ENCODE measurements at places on chromosomes 5 and 9. TPM values are rescaled to one million over a fixed set of nuclear protein-coding genes. Genes with fewer than 3 reads are reported as not detected.
A peak's percentile ranks its signal among the peaks of the same experiment; 100 is the strongest.

F2R gene
- 285 TPM for total RNA-seq

GRCh38 chr5:39249564-39250274, 30.4 kb upstream of the FYB1 start:
- no peaks in the 10 kb centered on the region for H3K36me3 ChIP-seq
- no peaks in the 10 kb centered on the region for H3K4me1 ChIP-seq
- H3K27ac ChIP-seq: no peak overlapping the region
- DNase-seq: no peak
- H3K4me3 ChIP-seq: no peak overlapping the region
- peaks cover 2% of the 10 kb centered on the region for H3K27me3 ChIP-seq

CER1 gene
- total RNA-seq: 2.8 TPM

PCDHGB7 gene
- 22.4 TPM for total RNA-seq

DNA sequence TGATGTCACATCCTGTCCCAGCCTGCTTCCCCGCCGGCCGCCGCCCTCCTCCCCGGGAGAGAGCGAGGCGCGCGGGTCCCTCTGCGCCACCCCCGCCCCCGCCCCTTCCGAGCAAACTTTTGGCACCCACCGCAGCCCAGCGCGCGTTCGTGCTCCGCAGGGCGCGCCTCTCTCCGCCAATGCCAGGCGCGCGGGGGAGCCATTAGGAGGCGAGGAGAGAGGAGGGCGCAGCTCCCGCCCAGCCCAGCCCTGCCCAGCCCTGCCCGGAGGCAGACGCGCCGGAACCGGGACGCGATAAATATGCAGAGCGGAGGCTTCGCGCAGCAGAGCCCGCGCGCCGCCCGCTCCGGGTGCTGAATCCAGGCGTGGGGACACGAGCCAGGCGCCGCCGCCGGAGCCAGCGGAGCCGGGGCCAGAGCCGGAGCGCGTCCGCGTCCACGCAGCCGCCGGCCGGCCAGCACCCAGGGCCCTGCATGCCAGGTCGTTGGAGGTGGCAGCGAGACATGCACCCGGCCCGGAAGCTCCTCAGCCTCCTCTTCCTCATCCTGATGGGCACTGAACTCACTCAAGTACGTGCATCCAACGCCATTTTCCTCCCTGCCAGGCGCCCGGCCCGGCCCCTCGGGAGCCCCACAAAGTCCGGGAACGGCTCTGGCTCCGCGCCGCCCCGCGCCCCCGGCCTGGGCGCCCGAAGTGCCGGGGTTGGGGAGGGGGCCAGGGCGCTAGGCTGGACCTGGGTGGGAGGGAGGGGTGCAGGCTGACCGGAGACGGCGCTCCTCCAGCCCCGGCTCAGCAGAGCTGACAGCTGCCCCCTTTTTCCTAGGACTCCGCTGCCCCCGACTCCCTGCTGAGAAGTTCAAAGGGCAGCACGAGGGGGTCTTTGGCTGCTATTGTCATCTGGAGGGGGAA, 12.0 kb upstream of the OLFM1 start:
- H3K36me3 ChIP-seq: no peaks in the 10 kb centered on the region
- H3K27ac ChIP-seq: no peak overlapping the region
- H3K4me3 ChIP-seq: no peak overlapping the region

DNA sequence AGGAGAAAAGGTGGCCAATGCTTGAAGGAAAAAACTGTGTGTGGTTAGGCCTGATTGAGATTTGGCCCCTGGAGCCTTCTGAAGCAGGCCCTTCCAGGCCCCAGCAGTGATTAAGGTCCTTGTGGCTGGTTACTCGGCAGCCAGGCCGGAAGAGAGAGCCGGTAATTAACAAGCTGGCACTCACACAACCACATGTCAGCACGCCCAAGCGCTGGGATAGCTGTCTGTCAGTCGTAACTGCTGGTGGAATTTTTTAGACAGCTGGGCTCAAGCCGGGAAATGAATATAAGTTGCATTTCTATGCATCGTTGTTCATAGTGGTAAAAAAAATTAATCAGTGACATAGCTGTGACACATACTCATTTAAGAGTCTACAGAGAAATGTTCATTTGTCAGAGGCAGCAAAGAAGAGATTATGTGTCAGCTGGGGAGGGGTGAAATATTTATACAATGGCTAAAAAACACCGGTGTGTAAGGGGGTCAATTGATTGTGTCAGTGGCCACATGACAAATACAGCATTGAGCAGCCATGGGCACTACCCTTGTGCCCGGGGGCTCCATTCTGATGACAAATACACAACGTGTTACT, 13.7 kb upstream of the ARAP3 start:
- no peak overlapping the region for H3K27ac ChIP-seq
- H3K36me3 ChIP-seq: no peaks in the 10 kb centered on the region
- DNase-seq: peak; percentile 23
- peaks cover 34% of the 10 kb centered on the region for H3K27me3 ChIP-seq

RMRP gene
- total RNA-seq: 14,410 TPM

DNA sequence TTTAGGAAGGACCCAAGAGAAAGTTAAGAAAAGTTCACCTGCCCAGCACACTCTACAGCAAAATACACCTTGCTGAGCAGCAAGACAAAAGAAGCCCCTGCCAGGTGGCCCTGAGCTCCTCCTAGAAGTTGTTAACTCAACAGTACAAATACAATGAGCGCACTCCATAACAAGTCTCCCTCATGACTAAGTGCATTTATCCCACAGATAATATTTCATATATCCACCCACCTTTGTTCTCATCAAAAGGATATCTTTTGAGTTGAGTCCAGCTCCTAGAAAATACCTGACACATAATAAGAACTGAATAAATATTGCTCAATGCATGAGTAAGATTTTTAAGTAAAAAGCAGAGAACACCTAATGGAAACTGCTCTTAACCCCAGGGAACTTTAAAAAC, 73.3 kb downstream of the ABCA1 start:
- peaks cover 16% of the 10 kb centered on the region for H3K4me1 ChIP-seq
- H3K4me3 ChIP-seq: no peak overlapping the region
- peaks cover 22% of the 10 kb centered on the region for H3K36me3 ChIP-seq
- H3K27me3 ChIP-seq: no peaks in the 10 kb centered on the region
- H3K27ac ChIP-seq: no peak overlapping the region

- H3K36me3 ChIP-seq: no peaks in the 10 kb centered on the region
- H3K27me3 ChIP-seq: peaks cover 5% of the 10 kb centered on the region
- H3K4me3 ChIP-seq: no peak overlapping the region
- no peak overlapping the region for H3K27ac ChIP-seq
- DNase-seq: no peak
- no peaks in the 10 kb centered on the region for H3K4me1 ChIP-seq
These were observed 33.5 kb upstream of the HSPB3 start for GRCh38 chr5:54421976-54422375.

DNA sequence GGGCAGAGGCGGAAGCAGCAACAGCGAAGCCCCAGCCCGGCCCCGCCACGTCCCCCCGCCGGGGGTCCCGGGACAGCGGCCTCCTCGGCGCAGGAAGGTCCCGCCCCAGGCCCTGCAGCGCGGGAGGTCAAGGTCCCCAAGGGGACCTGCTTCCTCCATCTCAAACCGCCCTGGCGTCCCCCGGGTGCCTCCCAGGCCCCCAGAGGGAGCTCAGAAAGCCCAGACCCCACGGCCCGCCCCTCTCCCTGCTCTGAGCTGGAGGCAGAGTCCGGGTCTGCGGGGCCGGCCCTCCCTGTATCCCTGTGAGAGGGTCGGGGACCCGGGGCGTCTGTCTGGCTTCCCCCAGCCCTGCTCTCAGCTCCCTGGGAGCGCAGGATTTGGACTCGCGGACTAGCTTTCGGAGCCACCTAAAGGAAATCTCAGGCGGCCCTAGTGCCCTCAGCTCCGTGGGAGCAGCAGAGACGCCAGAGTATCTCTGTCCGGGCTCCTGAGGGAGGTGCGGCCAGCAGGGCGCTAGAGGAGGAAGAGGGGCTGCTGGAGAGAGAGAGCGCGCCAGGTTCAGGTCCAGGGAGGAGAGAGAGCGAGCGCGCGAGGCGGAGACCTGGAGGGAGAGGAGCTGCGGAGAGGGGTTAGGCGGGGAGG, 30.7 kb downstream of the EXOC3 start:
- H3K4me1 ChIP-seq: peaks cover 17% of the 10 kb centered on the region
- H3K27ac ChIP-seq: peak overlapping the region; percentile 19
- H3K27me3 ChIP-seq: peaks cover 6% of the 10 kb centered on the region
- H3K4me3 ChIP-seq: peak overlapping the region; percentile 64
- DNase-seq: peak; percentile 32

- no peak for DNase-seq
- H3K4me3 ChIP-seq: peak overlapping the region; percentile 95
- no peaks in the 10 kb centered on the region for H3K27me3 ChIP-seq
- H3K36me3 ChIP-seq: peaks cover 40% of the 10 kb centered on the region
- H3K27ac ChIP-seq: peak overlapping the region; percentile 99
- H3K4me1 ChIP-seq: no peaks in the 10 kb centered on the region
These were observed 4.3 kb downstream of the ARRDC3 start for GRCh38 chr5:91378752-91379211.

NUTM2G gene
- total RNA-seq: not detected

GRCh38 chr5:126763371-126763770, 13.6 kb upstream of the LMNB1 start:
- DNase-seq: no peak
- H3K27ac ChIP-seq: no peak overlapping the region
- H3K36me3 ChIP-seq: no peaks in the 10 kb centered on the region
- H3K4me3 ChIP-seq: no peak overlapping the region
- no peaks in the 10 kb centered on the region for H3K27me3 ChIP-seq

DNA sequence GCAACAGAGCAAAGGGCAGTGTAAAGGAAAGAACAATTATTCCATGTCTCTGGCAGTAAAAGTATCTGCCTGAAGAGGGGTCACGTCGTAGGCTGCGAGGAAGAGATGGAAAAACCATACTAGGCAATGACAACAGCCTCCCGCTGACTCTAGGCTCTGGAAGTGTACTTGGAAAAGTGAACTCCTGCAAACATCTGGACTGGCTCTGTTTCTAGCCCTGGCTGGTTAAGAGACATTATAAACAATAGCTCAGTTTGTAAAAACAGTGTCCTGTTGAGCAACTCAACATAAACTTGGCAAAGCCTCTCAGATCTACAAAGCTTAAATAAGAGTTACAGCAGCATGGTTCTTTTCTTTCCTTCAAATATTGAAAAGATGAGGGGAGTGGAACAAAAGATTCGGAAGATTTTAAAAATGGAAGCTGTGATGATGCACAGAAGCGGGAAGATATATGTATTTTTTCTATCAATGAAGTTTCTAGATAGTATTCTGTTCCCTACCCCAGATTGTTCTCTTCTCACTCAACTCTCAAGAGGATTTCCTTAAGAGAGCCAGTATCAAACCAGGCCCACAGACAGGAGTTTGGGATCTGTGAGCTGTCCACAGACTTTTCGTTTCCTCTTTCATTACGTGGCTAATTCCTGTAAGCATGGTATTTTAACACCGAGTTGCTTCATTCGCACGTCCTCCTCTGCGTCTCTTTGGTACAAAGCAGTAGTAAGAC, 79.4 kb downstream of the SPTLC1 start:
- no peaks in the 10 kb centered on the region for H3K27me3 ChIP-seq
- no peak overlapping the region for H3K4me3 ChIP-seq
- no peak for DNase-seq
- peaks cover 28% of the 10 kb centered on the region for H3K36me3 ChIP-seq
- H3K27ac ChIP-seq: no peak overlapping the region

- no peaks in the 10 kb centered on the region for H3K27me3 ChIP-seq
- H3K4me3 ChIP-seq: no peak overlapping the region
- H3K27ac ChIP-seq: no peak overlapping the region
- no peaks in the 10 kb centered on the region for H3K4me1 ChIP-seq
- no peak for DNase-seq
These were observed 40.3 kb downstream of the JAK2 start for GRCh38 chr9:5025416-5025815.

- H3K4me3 ChIP-seq: no peak overlapping the region
- H3K36me3 ChIP-seq: no peaks in the 10 kb centered on the region
- H3K27ac ChIP-seq: no peak overlapping the region
- no peak for DNase-seq
- no peaks in the 10 kb centered on the region for H3K27me3 ChIP-seq
- no peaks in the 10 kb centered on the region for H3K4me1 ChIP-seq
These were observed 384.7 kb downstream of the IRX2 start for GRCh38 chr5:2366816-2367215.

GPR151 gene
- total RNA-seq: not detected

DNA sequence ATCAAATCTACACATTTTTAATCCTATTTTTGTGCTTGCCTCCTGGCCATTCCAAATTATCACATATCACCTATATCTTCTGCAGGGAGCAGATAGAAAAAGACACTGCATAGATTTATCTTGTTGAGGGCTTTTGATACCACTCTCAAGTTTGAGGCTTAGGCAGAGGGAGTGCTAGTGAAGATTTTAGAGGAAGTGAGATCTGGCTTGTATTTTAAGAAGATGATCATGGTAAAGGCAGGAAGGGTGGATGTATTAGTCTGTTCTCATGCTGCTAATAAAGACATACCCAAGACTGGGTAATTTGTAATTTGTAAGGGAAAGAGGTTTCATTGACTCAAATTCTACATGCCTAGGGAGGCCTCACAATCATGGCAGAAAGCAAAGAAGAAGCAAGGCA, 220.9 kb upstream of the TUT7 start:
- H3K36me3 ChIP-seq: no peaks in the 10 kb centered on the region
- H3K4me3 ChIP-seq: no peak overlapping the region
- no peaks in the 10 kb centered on the region for H3K4me1 ChIP-seq
- no peak overlapping the region for H3K27ac ChIP-seq

PCDHB13 gene
- total RNA-seq: 3.3 TPM

- H3K36me3 ChIP-seq: peaks cover 36% of the 10 kb centered on the region
- no peak for DNase-seq
- H3K27me3 ChIP-seq: no peaks in the 10 kb centered on the region
- no peaks in the 10 kb centered on the region for H3K4me1 ChIP-seq
These were observed 17.4 kb downstream of the HAUS6 start for GRCh38 chr9:19085295-19085694.

C5orf46 gene
- total RNA-seq: 32.3 TPM

- H3K27ac ChIP-seq: no peak overlapping the region
- no peaks in the 10 kb centered on the region for H3K27me3 ChIP-seq
- H3K4me3 ChIP-seq: no peak overlapping the region
- peaks cover 24% of the 10 kb centered on the region for H3K4me1 ChIP-seq
- H3K36me3 ChIP-seq: no peaks in the 10 kb centered on the region
These were observed 31.1 kb upstream of the STXBP1 start for GRCh38 chr9:127580879-127581475.

GRCh38 chr5:125575891-125576505, 829.6 kb upstream of the ZNF608 start:
- no peak for DNase-seq
- H3K36me3 ChIP-seq: no peaks in the 10 kb centered on the region
- H3K4me1 ChIP-seq: peaks cover 6% of the 10 kb centered on the region
- H3K27ac ChIP-seq: no peak overlapping the region
- no peaks in the 10 kb centered on the region for H3K27me3 ChIP-seq

GRCh38 chr9:127979333-127980059, 1.3 kb downstream of the EEIG1 start:
- H3K27ac ChIP-seq: peak overlapping the region; percentile 11
- H3K4me3 ChIP-seq: peak overlapping the region; percentile 76
- H3K4me1 ChIP-seq: peaks cover 41% of the 10 kb centered on the region
- H3K27me3 ChIP-seq: no peaks in the 10 kb centered on the region

DNA sequence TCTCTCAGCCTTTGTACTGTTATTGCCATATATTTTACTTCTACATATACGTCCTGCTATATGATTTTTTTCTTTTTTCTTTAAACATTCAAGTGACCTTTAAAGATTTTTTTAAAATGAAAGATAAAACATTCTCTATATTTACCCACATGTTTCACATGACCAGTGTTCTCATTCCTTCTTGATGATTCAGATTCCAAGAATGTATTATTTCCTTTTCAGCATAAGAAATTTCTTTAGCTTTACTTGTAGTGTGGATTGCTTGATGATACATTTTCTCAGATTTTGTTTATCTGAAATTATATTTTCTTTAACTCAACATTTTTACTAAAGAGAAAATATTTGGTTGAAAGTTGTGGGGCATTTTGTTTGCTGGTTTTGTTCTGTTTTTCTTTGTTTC, 792.1 kb downstream of the BRINP1 start:
- H3K27ac ChIP-seq: peak overlapping the region; percentile 77
- H3K4me3 ChIP-seq: no peak overlapping the region
- no peaks in the 10 kb centered on the region for H3K36me3 ChIP-seq
- H3K4me1 ChIP-seq: peaks cover 6% of the 10 kb centered on the region
- no peaks in the 10 kb centered on the region for H3K27me3 ChIP-seq
